ENCODE measurements at places on chromosomes 1 and 21.

GRCh38 chr1:152902636-152903035 lies 5.7 kb upstream of the IVL start:
- DNase-seq: no peak

DNA sequence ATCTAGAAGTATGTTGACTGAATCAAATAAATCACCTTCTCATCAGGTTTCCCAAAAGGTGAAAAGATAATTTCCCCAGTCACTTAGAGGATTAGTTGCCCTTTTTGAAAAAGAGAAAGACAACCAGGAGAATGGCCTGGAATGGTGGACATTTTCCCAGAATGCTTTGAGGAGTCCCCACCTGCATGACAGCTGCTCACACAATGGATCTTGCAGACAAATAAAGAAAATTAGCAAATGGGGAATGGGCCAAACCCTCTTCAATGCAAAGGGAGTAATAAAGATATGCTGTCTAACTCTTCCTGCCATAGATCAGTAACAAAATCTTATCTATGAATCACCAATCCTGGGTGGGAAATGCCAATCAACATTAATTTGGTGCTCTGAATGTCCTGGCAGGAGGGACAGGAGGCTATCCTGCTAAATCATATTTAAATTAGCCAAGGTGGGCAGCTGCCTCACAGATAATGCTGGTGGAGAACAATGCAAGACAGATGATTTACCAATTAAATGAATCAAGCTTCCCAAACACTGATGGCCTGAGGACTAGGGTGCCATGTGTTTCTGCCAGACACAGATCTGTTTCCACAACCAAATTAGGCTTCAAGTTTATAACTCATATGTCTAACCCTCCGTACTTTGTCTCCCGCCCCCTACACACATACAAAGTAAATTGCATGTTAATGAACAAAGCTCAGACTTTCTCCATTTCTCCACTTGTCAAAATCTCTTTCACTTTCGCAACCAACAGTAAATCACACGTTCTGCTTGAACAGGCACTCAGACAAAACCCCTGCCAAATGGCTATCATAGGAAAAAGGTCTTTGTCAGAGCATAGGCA lies 488.0 kb upstream of the PLXNA2 start:
- no peak for DNase-seq

GRCh38 chr1:115134850-115135480 lies 45.7 kb upstream of the TSPAN2 start:
- no peak for DNase-seq

GRCh38 chr1:98055457-98055856 lies 134.6 kb upstream of the DPYD start:
- no peak for DNase-seq

- no peak for DNase-seq
These were observed 131.7 kb downstream of the HHIPL2 start for GRCh38 chr1:222416001-222416791.

DNA sequence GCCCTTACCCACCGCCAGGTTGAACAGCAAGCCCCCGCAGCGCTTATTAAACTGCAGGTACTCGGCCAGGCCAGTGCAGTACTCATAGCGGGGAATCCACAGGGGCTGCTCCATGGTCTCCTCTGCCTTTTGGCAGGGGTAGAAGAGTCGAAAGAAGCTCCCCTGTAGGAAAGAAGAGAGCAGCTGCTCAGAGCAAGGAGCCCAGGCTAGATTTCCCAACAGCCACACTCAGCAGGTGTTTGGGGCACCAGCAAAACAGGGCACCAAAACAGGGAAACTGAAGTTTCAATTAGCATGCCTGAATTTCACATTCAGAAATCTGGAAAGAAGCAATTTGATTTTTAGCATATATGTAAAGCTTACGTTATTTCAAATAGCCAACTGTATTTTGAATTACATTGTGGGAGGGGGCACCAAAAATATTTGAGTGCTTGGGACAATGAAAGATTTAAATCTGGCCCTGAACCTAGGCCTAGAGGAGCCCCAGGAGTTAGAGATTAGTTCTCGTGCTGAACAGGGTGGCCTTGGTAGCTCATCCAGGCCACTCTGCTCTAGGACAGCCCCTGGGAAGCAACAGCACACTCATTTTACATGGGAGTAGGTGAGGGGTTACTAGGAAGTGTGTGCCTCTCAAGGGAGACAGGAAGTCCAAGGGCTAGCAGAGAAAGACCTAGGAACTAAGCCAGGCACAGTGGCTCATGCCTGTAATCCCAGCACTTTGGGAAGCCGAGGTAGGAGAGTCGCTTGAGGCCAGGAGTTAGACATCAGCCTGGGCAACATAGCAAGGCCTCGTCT lies 8.2 kb downstream of the PAFAH2 start:
- DNase-seq: no peak

- DNase-seq: no peak
These were observed 439.3 kb downstream of the USP25 start for GRCh38 chr21:16169102-16169511.

DNA sequence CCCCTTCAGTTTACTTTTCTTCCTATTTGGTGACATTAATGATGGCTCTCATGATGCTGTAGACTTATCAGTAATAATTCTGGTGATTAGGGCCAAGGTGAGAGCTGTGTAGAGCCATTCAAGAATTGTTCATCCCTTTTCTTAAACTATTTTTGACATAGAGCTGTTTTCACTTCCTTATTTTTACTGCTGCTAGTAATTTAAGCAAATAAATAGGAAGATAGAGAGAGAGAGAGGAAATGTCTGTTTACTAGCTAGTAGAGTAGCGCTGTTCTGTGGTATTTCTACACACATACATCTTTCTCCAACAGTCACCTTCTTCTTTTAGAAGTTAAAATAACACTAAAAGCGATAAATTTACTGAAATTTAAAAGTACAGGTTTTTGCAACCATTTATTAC lies 678.0 kb upstream of the ZP4 start:
- DNase-seq: no peak

DNA sequence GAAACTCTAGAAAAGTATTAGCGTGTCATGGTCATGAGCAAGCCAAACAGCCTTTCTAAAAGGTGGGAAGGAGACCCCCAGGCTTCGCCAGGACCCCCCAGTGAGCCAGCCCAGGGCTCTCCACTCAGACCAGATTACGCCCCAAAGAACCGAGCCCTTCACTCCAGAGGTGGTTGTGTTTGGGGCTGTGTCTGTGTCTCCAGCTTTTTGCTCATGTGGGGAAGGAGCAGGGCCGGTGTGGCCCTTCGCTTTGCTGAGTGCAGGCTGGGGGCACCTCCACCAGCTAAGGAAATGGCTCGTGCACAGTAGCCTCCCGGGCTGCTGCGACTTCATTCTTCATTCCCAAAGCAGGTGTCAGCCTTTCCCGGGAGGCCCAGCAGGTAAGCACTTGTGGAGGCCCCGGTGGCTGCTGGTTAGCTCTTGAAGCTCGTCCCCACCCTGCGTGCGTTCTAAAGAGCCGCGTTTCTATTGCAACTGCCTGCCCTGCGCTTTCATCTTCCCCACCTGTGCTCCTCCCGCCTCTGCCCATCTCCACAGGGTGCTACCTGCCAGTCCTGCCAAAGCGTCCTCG lies 531 bp downstream of the TSPEAR start:
- DNase-seq: no peak

DNA sequence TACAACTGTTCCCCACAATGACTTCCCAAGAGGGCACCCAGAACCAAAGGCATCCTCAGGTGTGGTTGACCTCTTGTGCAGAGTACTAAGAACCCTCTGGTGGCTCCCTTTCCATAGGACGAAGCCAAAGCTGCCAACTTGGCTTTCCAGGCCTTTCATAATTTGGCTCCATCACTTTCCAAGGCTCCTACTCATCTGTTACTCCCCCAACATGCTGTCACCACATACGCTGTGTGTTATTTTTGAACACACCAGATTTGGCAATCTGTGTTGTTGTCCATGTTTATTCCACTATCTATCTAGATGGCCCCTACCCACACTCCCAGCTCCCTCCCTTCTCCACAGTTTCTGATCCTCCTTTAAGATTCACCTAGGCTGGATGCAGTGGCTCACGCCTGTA lies 10.2 kb upstream of the NKAIN1 start:
- DNase-seq: no peak

- DNase-seq: no peak
These were observed 8.8 kb downstream of the GPATCH2 start for GRCh38 chr1:217622042-217622441.
